Cardiac fibroblast (primary cell): ENCODE measurements at places on chromosomes 6 and 20.

- peak; percentile 68 for DNase-seq
Measured at GRCh38 chr20:10536531-10536930, 101.4 kb downstream of the SLX4IP start.

DNA sequence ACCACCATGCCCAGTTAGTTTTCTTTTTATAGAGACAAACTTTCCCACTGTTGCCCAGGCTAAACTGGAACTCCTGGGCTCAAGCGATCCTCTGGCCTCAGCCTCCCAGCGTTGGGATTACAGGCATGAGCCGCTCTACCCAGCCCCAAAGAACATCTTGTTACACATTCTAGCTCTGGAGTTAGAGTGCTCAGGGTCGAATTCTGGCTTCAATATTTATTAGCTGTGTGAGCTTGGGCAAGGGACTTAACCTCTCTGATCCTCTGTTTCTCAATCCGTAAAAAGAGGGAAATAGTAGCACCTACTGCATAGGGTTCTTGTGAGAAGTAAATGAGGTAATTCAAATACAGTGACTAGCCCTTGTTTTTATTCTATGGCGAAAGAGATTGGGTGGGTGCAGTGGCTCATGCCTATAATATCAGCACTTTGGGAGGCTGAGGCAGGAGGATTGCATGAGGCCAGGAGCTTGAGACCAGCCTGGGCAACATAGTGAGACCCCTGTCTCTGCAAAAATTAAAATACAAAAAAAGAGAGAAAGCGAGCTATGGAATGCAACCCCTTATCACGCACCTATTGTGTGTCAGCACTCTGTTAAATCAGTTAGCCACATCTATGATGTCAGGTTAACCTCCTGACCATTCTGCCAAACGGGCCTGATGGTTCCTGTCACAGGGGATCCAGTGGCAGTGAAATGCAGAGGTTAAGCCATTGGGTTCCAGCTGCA, 19.7 kb downstream of the BCAS4 start:
- DNase-seq, result no peak

DNA sequence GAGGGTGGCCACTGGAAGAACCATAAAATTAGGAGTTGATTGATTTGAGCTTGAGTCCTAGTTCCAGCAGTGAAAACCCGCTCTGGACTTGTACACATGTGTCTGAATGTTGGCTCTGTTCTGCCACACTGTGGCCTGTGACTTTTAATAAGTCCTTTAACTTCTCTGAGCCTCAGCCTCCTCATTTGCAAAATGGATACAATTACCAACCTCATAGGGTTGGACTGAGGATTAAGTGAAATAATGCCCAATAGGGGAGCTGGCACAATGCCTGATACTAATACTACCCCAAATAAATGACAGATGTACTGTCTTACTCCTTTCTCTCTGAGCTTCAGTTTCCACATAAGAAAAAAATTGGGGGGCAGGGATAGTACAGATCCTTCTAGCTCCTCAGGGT, 92.6 kb upstream of the RIPOR2 start:
- DNase-seq, result no peak

- DNase-seq, result no peak
Measured at GRCh38 chr6:111673937-111674336, 68.3 kb upstream of the TRAF3IP2 start.

- DNase-seq, result peak; percentile 99
Measured at GRCh38 chr6:37630281-37630799, 67.3 kb downstream of the MDGA1 start.

GRCh38 chr6:142459271-142459670, 157.5 kb downstream of the ADGRG6 start:
- DNase-seq, result no peak

DNA sequence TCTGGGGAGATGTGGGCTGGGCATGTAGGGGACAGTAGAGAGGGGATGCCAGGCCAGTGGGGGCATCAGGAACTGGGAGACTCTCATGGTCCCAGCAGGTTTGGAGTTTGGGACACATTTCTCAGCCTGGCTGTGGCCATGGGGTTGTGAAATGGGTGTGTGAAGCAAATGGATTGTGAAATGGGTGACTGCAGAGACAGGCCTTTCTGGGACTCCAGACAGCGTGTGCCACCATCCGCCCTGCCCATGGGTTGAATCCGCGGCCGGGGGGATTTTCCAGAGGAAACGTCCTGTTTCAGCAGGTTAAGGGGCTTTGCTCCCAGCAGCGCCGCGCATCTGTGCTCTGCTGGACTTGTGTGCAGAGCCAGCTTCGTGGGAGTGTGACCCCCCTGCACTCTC, 3.7 kb upstream of the PMEPA1 start:
- DNase-seq, result peak; percentile 19

DNA sequence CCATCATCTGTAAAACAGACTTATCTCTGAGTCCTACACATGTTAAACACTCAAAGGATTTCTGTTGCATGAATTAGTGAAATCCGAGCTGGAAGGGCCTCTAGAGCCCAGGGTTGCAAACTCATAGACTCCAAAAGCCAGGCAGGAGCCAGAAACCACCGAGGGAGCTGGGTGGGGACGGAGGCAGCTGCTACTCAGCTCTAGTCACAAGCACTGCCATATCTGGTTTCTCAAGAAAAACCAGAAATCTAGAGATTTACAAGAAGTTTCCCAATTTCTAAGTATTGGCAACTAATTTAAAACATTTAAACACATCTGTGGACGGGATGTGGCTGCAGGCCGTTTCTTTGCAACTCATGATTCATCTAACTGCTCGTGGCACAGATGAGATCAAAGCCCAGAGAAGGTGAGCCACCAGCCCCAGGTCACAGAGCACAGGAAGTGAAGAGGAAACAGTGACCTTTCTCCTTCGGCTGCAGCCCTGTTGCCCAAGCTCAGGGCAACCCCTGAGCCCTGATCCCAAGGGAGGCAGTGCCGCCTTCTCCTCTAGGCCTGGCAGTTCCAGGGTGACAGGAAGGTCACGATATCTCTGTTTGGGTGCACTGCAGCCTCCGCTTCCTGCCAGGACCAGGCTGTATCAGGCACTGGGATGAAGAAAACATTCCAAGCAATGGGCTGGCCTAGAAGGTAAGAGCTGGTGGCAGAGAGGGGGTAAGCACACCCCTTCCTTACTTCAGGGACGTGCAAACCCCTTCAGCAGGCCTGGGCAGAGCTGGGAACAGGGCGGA, 26.4 kb upstream of the PTGIS start:
- DNase-seq, result peak; percentile 87

DNA sequence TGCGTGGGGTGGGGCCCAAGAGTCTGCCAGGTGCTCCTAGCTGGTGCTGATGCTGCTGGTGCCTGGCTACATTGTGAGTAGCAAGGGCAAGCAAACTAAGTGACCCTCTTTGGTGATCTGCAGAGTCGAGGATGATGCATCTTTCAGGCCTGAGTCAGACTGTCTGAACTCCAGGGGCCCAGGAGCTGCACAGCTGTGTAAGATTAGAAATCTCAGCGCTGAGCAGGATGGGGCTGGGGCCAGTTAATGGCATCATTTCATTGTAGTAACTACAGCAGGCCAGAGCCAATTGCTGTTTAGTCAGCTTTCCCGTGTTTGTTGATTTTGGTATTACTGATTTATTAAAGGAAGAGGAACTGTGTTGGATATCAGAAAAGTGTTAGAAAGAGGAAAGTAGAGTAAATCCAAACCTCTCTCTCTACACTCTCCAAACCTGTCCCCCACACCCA, 365.2 kb downstream of the PAX1 start:
- DNase-seq, result no peak

DNA sequence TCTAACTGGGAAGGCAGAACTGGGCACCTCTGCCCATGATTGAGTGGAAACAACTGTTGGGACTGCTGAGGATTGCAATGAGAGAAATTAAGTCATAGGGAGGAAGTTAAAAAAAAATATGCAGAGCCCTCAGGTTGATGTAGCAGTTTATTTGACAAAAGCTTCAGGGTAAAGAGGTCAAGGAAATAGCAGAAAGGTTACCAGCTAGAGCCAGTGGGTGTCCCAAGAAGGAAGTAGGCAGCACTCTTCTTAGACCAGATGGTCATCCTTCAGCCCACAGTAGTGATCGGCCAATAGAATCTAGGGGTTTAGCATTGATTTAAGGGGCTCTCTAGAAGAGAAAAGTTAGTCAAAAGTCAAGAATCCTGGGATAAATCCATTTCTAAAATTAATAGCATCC, 21.7 kb upstream of the WFDC10A start:
- DNase-seq, result no peak

- DNase-seq, result no peak
Measured at GRCh38 chr20:33399924-33400323, 1.4 kb downstream of the CDK5RAP1 start.

- peak; percentile 69 for DNase-seq
Measured at GRCh38 chr6:52590152-52590891, 13.5 kb upstream of the TRAM2 start.

DNA sequence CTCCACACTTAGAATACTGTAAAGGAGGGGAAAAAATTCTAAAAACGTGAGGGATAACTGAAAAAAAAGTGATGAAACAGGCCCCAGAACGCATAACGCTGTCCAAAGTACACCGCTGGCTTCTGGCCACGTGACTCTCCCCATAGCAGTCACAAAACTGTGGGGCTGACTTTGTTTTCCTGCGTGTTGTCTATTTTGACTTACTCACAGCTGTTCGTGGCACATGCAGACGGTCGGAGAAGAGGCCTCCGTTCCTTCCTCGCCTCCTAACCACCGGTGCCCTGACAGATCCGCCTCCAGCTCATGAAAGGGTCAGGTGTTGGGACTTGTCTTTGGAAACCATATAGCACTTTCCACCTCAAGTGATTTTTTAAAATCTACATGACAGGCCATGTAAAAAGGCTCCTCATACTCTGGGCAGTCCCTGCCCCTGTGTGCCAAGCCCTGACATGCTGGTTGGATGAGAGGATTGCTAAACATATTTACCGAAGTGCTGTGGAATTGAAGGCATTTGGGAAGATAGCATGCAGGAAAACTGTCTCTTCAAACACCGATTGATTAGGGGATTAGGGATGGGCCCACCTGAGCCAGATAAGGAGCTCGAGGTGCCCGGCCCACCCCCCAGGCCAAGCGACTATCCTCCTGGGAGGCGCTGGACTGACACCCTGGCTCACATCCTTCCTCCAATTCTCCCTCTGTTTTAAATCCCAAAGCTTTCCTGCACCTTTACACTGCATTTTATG, 54.8 kb downstream of the DACT2 start:
- DNase-seq, result no peak

DNA sequence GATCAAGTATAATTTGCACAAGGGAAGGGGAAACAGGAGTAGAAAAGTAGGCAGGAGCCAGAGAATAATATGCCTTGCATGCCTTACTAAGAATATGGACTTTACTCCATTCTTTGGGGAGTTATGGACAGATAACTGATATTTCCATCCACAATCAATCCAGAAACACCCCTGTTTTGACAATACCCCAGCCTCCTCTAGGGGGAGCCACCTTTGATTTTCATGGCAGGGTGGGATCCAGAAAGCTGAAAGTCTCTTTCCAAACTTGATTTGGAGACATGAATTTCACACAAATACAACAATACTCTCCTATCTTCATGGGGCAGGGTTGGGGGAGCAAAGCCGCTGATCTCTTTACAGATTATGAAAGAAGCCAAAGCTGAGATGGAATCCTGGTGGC, 404.1 kb downstream of the FOXA2 start:
- no peak for DNase-seq

- no peak for DNase-seq
Measured at GRCh38 chr6:121526282-121526681, 90.8 kb downstream of the GJA1 start.

GRCh38 chr6:96213784-96214183, 198.0 kb downstream of the FUT9 start:
- no peak for DNase-seq

GRCh38 chr20:47708953-47709833, 76.1 kb downstream of the SULF2 start:
- DNase-seq, result no peak

DNA sequence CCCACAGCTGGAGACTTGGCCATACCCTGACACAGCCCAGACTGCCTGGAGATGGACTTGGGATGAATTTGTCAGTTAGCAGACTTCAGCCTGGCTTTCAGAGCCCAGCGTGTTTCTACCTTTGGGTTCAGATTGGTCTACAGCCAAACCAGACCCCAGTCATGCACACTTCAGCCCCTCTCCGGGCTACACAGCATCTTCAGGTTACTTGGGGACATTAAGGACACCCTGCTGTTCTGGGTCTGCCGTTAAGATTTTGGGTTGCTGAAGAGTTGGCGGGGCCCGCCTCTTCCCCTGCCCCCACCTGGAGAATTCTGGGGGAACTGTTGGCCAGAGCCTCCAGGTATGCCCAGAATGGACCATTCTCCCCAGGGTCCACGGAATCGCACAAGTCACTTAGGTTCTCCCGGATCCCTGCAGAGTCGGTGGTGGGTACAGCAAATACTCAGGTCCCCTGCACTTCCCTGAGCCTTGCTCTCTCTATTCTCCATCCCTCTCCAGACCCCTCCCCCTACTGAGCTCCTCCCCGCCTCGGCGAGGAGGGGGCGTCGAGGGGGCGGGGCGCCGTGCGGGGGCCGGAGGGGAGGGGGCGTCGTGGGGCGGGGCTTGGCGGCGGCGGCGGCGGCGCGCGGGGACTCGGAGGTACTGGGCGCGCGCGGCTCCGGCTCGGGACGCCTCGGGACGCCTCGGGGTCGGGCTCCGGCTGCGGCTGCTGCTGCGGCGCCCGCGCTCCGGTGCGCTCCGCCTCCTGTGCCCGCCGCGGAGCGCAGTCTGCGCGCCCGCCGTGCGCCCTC, at the start of gene PTK7:
Gene PTK7 (plus strand): TSS at position 645 of the 794 bp plus-strand sequence. CDS start 175 bp downstream, outside the sequence.
- peak; percentile 75 for DNase-seq

- peak; percentile 34 for DNase-seq
Measured at GRCh38 chr6:149347067-149347466, 29.6 kb downstream of the TAB2 start.

DNA sequence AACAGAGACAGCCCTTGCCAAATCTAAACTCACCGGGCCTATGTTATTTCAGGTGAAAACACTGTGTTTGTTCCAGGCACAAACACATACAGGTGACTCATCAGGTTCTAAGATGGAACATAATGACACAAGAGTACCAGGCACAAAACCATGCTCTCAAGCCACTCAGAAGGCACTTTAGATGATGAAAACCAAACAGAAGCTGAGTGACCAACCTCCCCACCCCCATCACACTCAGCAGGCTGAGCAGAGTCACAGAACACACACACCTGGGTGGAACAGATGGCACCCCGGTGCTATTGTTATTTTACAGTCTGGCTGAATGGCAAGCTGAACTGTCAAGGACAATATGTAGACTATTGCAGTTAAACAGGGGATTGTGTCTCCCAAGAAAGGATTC, 20.6 kb upstream of the NKX2-2 start:
- DNase-seq, result no peak
